Effector CD4-positive, alpha-beta T cell (primary cell): ENCODE measurements at places on chromosomes 1 and 21.

- no peak for DNase-seq
Measured at GRCh38 chr1:28894785-28895184, 19.6 kb upstream of the EPB41 start.

GRCh38 chr21:41571938-41572510 is 64.1 kb upstream of the TMPRSS2 start:
- DNase-seq: no peak

DNA sequence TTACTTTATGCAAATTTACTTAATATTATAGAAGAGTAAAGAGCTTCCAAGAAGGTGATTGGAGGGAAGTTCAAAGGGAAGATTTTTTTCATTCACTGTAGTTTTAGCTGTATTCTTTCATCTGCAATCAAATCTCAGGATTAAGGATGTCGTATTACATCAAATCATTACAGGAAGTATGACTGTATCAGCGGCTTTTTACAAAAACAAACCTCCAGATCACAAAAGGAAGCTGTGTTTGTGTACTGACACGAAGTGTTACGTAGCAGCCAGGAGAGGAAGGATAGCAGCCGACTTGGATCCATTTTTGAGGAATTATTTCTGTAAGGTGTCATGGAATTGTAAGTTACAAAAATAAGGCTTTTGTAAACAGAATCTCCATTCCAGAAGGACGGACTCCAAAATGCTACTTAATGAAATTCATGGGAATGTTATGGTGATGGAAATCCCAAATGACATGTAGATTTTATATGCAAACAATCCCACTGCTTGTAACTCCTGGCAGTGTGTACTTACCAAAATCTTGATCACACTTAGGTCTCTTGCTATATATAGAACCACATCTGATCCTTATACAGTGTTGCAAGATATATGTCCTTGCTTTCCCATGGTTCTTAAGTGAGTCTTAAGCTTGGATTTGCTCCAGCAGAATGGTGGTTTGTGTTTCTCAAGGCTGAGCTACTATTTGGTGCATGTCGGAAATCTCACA is 49.8 kb downstream of the KCNJ15 start:
- no peak for DNase-seq

- DNase-seq: no peak
Measured at GRCh38 chr1:39901464-39901713, 328 bp downstream of the MYCL start.

DNA sequence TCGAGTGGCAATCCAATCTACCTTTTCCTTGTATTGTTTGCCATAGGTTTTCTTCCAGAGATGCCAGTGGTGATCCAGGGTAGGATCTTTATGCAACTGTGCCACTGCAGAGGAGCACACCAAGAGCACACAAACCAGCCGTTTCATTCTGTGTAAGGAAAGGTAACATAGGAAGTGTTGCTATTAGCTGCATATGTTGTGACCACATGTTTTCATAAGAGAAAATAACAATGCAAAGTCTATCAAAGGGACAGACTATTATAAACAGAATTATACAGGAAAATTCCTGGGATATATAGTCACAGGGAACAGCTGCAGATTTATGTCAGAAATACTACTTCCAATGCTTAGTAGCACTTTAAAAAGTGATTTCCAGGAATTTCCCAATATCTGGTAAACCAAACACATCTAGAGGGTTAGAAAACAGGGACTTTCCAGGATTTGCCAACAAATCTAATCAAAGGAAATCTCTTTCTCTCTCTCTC is 919 bp downstream of the CTSS start:
- no peak for DNase-seq

DNA sequence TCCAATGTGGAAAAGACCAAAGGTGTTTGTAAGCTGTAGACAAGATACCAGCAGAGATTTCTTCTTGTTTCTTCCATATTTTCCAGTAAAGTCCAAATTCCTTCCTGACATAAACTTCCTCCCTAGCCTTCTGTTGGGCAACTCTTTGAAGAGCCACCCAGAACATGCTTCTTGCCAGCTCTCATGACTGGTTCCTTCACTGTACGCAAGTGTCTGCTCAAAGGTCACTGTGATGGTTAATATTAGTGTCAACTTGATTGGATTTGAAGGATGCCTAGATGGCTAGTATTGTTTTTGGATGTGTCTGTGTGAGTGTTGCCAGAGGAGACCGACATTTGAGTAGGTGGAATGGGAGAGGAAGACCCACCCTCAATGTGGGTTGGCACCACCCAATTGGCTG is 416.6 kb upstream of the RUNX1 start:
- no peak for DNase-seq

DNA sequence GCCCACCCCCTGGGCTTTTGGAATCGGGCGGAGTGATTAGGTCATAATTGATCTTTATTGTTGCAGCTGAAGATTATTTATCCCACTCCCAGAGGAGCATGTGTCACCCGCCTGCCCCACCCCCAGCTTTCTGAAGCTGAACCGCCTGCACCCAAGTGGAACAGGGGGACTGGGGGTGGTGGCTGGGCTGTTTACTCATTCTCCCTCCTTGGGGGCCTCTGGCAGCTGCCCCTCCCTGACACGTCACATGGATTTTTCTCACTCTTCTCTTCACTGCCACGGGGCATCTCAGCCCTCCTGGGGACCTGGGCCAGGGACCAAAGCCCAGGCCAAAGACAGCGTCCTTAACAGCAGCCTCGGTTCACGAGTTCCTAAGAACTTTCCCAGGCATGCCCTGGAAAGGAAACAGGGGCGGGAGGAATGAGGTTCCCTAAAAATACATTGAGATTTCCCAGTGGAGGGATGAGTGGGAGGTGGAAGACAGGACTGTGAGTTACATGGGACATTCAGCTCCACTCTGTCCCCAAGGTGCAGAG is 31.6 kb upstream of the SOX13 start:
- no peak for DNase-seq

DNA sequence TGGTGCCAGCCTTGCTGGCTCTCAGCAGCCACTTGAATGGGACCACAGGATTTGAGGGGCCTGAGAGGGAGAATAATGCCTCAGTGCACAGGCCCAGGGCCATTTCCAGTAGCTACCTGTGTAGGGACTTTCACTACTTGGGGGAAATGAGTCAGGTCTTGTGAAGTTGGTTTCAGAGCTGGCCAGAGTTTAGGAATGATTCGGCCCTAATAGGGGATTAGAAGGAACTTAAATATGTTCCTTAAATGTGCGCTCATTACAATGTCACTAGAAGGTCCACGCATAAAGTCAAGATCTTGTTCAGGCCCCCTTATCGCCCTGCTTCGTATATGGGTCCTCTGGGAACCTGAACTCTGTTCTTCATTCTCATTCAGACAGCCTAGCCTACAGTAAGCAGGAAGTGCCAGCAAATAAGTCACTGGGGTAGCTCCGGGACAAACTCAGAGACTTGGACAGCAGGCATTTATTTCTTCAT is 5.6 kb upstream of the AKR1A1 start:
- no peak for DNase-seq

GRCh38 chr1:109090196-109091077 is at the start of gene TMEM167B:
TSS of gene TMEM167B (plus strand) at chr1:109090764. CDS start at chr1:109090873, 109 bp downstream.
- peak; percentile 84 for DNase-seq

GRCh38 chr1:29682171-29682918 is 446.0 kb downstream of the PTPRU start:
- DNase-seq: no peak

GRCh38 chr21:36610201-36610600 is 88.7 kb upstream of the SIM2 start:
- no peak for DNase-seq

DNA sequence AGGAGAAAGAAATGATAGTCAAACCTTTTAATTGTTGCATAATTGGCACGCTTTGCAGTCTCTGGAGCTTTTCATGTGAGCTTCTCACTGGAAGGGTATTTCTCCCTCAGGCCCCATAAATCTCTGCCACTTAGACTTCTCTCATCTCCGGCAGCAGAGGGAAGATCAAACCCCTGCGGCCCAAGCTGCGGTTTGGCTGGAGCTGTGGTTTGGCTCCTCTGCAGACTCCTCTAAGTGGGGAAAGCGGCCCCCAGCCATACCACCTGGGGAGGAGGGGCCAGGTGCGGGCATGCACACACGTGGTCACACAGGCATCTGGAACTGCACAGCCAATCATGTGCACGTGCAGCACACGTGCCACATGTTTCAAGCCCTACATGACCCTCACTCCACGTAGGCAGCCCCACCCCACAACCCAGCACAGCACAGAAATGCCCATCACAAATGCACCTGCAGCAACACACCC is 58.3 kb downstream of the UBE2T start:
- no peak for DNase-seq

- DNase-seq: no peak
Measured at GRCh38 chr1:24113641-24114033, 1.7 kb upstream of the MYOM3 start.

GRCh38 chr1:150072959-150073358 is 5.4 kb downstream of the VPS45 start:
- DNase-seq: no peak

DNA sequence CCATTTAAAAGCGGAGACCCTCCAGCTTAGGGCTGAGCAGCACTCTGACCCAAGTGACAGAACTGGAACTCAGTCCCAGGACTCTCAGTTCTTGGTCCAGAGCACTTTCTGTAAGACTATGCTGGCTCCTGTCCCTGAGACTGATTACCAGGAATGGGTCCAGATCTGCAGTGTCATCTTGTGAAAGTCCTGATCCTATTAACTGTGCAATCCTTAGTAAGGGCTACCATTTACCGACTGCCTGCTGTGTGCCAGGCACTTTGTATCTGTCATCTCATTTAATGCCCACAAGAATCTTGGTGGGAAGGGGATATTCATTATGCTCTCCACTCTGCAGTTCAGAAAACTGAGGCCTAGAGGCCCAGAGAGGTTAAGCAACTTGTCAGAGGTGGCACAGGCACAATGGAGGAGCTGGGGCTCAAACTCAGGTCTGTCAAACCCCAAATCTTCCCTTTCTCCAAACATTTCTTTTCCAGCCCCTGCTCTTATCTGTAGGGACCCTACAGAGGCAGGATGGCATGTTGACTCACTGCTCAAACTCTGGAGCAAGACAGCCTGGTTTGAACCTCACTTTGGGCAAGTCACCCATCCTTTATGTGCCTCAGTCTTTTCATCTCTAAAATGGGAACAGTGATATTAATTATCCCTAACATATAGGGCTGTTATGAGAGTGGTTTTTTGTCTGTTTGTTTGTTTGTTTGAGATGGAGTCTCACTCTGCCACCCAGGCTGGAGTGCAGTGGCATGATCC is 57.6 kb upstream of the IFNLR1 start:
- no peak for DNase-seq

GRCh38 chr1:53986458-53986857 is 31.5 kb downstream of the LDLRAD1 start:
- DNase-seq: no peak

DNA sequence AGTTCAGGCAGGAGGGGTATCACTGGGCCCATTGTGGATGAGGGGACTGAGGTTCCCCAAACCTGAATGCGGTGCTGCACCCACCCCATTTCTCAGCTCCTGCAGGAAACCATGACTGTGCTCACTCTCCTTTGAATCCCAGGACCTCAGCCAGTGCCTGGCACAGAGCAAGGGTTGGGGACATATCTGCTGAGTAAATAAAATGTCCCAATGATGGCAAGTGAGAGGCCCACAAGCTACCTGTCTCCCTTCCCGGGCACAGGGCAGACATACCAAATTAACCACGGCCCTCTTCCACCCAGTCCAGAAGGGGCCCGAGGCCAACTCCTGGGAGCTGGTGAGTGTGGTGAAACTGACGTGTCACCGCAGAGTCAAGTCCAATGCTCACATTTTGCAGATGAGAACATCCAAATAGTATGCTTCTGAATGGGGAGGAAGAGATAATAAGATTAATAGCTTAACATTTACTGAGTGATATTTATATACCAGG is 97.6 kb downstream of the EPHB2 start:
- DNase-seq: no peak

DNA sequence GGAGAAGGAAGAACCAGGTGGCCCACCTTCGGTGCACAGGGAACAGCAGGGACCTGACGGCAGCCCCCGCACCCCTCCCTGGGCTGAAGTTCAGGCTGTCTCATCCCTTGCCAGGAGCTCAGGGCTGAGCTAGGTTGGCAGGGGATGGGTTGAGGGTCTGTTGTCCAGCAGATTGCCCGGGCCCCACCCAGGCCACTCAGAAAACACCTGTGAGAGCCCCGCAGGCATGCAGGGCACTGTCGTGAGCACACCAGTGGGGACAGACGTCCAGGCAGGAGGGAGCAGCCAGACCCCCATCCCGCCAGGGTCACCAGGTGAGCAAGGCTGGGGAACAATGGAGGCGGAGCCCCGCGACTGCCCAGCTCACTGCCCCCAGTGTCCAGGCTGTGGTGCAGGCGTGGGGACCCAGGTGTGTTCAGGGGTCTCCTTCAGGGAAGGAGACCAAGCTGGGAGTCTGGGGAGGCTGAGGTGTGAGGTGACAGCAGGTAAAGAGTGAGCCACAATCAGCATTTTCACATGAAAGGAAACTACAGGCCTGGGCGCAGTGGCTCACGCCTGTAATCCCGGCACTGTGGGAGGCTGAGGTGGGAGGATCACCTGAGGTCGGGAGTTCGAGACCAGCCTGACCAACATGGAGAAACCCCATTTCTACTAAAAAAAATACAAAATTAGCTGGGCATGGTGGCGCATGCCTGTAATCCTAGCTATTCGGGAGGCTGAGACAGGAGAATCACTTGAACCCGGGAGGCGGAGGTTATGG is 9.4 kb upstream of the SAMD11 start:
- DNase-seq: no peak

- DNase-seq: no peak
Measured at GRCh38 chr21:27487676-27488075, 520.8 kb upstream of the ADAMTS5 start.

DNA sequence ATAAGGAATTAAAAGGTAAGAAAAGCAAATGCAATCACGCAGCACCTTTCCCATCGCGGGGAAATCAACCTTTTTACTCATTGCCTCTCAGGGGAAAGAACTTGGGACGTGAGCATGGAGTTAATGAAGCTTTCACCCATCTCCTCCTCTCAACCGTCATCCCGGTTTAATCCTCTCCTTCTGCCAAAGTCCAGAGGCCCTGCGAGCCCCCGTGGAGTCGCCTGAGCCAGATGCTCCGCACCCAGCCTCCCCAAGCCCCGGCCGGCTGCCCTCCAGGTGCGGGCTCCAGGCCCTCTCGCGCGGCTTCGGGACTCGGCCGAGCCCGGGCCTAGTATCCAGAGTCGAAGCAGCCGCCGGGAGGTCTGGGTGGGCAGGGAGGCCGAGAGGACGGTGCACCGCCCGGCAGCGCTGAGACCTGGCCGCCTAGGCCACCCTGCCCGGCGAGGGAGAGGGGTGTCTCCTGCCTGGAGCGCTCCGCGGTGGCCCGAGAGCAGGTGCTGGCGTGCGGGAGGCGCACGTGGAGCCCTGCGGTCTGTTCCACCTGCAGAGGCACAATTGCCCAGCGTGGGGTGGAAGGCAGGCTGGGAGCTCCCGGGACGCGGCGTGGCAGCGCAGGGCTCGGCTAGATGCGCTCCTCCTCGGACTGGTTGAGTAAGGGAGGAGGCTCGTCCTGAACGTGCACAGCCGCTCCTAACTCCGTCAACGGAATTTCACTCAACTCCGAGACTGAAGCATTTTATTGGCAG is 218.5 kb downstream of the SDCCAG8 start:
- no peak for DNase-seq

GRCh38 chr1:188958461-188959115 is 1519.1 kb downstream of the BRINP3 start:
- no peak for DNase-seq
